Fibroblast of the aortic adventitia (primary cell): ENCODE measurements at places on chromosomes 12 and 14. TPM values are rescaled to one million over a fixed set of nuclear protein-coding genes. Genes with fewer than 3 reads are reported as not detected.

GRCh38 chr14:75697918-75698317, 36.9 kb downstream of the TTLL5 start:
- DNase-seq, result no peak

GRCh38 chr12:51174501-51174900, 1.6 kb upstream of the TFCP2 start:
- DNase-seq, result no peak

DNA sequence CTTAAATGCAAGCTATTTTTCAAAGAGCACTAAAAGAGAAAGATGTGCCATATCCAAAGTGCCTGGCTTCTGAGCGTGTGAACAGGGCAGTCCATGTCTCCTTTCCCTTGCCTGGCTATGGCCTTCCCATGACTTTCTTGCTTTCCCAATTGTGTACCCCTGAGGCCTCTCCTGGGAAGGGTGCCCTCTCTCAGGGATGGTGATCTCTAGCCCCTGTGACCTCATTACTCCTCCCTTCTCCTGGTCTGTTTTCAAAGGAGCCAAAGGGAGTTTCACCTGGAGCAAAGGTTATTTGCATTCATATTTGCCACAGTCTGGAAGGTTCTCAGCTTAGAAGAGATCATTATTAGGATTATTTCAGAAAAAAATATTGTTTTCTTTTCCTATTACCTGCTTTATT, 429.4 kb upstream of the TMTC1 start:
- DNase-seq, result no peak

DNA sequence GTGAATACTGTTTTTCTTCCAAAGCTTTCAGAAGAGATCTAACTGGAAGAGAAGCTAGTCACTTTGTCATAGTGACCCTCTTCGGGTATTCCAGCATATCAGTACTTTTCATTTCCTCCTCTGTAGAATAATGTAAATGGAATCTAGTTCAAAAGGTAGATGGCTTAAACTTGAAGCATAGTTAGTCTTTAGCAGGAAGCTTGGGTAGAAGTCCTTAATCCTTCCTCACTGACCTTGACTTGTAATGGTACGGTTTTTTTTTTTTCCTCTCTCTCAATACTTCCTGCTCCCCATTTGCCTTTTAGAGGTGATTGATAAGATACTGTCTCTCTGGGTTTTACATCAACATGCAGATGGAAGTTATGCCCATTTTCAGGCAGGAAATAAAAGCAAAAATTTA, 1.7 kb downstream of the FBXO34 start:
- DNase-seq, result no peak

DNA sequence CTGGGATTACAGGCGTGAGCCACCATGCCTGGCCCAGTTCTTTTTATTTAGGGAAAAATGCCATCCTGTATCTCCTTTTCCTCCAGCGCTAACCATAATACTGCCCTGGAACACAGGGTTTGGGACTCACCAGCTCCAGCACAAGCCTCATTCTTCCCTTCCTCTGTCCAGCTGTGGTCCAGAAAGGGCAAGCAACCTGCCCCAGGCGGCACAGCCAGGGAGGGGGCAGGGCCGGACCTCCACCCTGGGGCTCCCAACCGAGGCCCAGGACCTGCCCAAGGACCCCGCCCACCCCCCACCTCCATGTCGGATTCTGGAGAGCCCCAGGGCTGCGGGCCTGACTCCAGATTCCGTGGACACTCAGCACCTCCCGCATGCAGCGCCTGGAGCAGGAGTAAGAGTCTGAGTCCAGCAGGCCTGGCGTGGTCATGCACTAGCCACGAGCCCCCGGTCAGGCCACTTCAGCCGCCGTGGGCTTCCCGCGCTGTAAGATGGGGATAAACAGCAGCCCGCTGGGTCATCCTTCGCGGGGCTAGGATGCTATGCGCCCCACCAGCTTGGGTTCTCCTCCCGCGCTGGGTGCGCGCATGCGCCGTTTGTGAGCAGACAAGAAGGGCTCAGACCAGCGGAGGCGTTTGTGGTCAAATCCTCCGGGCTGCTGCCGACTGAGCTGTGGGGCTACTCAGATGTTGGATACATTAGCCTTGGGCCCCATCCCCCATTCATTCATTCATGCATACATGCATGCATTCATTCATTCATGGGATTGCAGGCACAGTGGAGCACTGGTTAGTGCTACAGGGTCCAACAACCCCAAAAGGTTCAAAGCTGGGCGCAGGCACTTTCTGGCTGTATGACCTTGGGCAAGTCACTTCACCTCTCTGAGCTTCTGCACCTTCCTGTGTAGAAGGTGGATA, 16.3 kb downstream of the TMEM119 start:
- no peak for DNase-seq

- DNase-seq, result no peak
Measured at GRCh38 chr14:90600619-90601018, 203.8 kb downstream of the CALM1 start.

The AJUBA gene
- 14.6 and 47.6 TPM in 2 replicates for total RNA-seq

- peak; percentile 2 for DNase-seq
Measured at GRCh38 chr14:25351269-25351668, 301.3 kb upstream of the STXBP6 start.

The ATP6V1D gene
- total RNA-seq, result 118 and 281 TPM in 2 replicates

The BIN2 gene
- under 0.01 TPM in 1 of 2 replicates, not detected in the other for total RNA-seq

- no peak for DNase-seq
Measured at GRCh38 chr14:30874999-30875787, 834 bp downstream of the COCH start.

DNA sequence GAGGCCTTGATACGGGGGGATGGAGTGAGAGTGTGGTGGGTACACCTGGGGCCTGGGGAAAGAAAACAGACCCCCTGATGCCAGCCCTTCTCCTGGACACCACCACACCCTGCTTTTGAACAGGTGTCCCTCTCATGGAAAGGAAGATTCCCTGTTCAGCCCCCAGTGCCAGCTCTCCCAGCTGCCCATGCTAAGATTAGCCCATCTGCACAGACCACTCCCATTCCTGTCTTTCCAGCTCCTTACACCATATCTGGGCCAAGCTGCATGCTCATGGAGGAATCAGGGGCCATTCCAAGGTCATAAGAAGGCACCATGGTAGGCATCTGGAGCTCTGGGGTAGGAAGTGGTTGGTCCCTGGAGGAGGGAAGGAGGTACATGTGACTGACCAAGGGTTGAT, 9.6 kb downstream of the NAB2 start:
- DNase-seq, result no peak

The NT5DC3 gene
- total RNA-seq, result 7.0 and 11.7 TPM in 2 replicates

DNA sequence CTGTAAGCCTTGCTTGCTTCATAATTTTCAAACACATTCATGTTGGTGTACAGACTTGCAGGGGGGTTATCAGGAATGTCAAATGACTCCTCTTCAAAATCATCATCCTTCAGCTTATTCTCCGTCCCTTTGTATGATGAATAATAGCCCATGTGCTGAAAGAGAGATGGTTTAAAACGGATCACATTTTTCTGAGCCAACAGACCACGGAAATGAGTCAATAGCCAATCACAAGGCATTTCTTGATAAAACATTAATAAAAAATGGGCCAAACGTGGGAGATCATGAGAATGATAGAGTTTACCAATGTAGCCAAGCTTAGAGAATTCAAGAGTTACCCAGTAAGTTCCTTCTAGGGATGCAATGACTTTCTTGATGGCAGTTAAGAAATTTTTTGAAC, 105.5 kb downstream of the NTS start:
- peak; percentile 24 for DNase-seq

DNA sequence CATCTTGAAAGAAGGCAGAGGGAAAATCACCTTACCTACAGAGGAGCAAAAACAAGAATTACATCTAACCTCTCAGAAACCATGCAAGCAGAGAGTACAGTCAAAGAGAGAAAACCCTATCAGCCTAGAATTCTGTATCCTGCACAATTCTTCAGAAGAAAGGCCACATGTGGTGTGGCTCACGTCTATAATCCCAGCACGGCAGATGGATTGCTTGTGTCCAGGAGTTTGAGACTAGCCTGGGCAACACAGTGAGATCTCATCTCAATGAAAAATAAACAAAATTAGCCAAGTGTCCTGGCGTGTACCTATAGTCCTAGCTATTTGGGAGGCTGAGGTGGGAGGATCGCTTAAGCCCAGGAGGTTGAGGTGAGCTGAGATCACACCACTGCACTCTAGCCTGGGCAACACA, 48.2 kb downstream of the ATF7 start:
- DNase-seq, result no peak

DNA sequence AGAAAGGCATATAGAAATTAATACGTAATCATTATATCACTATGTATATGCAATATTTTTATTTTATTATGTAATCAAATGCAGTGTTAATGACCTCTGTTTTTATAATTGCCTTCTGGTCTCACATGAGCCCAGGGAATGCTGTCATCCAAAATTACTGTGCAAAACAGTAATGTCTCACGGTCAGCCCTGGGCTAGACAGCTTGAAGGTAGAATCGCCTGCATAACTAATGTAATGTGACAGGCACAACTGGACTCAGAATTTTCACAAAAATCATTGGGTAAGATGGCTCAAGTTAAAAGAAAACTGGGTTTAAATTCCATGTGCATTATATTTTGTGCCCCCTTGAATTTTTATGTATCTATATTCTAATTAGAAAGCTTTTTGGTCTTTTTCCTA, 293.3 kb downstream of the PPFIA2 start:
- DNase-seq, result no peak

The SMCO2 gene
- not detected in 2 replicates for total RNA-seq

DNA sequence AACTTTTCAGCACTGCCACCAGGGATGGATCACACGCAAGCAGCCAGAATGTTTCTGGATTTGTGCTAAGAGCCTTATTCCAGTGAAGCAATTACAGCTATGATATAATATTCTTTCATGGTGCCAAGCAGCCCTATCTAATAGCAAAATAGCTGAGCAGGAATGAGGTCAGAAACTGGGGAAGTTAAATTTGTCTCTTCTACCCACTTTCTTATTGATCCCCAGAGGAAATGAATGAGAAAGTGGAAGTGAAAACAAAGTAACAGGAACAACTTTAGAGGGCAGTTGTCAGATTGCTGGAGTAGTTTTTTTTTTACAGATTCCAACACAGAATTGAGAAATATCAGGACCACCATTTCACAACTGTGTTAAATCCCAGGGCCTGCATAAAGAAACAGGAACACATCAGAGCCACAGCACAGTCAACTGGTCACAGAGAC, 44.8 kb downstream of the GCH1 start:
- DNase-seq, result peak; percentile 27

DNA sequence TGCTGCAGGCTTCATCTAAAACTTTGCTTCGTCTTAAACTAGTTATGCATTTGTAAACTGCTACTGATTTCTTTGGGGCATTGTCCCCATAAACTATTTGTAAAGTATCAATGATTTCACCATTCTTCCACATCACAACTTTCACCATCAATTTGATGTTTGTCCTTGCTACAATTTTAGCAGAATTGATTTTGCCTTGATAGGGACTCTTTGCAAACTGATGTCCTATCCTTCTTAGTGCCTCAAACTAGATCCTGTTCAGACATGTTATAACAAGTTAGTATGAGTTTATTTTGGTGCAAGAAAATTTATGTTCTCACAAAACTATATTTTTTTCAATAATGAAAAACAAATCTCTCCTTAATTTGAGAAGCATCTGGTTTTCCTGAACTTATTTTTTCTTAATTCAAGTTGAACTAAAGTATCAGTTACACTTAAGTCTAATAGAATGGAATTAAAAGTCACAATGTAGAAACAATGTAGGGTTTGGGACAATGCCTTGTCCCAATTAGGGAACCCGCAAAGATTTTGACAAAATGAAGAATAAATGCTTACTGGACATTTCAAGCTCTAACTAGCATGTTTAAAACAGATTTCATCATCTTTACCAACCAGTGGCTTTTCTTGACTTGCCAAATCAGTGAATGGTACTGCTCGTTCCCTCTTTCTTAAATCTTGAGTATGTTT, 10.1 kb upstream of the ARID4A start:
- no peak for DNase-seq

- DNase-seq, result no peak
Measured at GRCh38 chr12:42448841-42449240, 122.9 kb downstream of the PPHLN1 start.
